ENCODE measurements at places on chromosomes 11 and 22.

- no peak for DNase-seq
These were observed 151.0 kb downstream of the MPPED1 start for GRCh38 chr22:43562843-43563242.

GRCh38 chr11:121964591-121964990 is 151.4 kb downstream of the BLID start:
- no peak for DNase-seq

- no peak for DNase-seq
These were observed 10.0 kb downstream of the RRP7A start for GRCh38 chr22:42509548-42509947.

GRCh38 chr22:49663311-49663711 is 164.4 kb downstream of the BRD1 start:
- no peak for DNase-seq

DNA sequence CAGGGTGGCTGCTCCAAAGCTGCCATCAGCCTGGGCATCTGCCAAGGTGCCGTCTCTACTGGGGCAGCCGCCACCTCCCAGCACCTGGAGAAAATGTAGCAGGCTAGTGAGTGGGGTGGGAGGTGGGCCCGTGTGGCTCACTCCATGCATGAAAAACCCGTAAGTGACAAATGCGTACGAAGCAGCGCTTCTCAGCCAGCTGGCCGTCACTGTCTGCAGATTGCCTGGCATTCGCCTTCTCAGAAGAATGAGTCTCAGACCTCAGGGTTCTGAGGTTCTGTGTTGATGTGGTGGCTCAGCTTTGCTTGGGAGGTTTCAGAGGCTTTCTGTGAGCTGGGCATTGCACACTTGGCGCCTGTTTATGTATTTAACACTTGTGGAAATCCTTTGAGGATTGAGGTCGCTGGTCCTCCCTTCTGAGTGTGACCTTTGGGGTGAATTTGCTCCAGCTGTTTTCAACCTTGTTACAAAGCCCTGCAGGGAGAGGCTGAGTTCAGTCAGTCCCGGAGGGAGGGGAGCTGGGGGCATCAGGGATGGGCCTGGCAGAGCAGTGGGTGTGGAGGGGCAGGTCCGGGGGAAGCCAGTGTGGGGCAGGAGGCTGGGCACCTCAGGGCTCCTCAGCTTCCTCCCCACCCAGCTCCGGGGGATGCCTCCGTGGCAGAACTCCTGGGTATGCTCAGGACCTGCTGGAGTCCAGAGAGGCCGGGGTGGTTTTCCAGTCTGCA is 977.0 kb downstream of the TBC1D22A start:
- DNase-seq = no peak

DNA sequence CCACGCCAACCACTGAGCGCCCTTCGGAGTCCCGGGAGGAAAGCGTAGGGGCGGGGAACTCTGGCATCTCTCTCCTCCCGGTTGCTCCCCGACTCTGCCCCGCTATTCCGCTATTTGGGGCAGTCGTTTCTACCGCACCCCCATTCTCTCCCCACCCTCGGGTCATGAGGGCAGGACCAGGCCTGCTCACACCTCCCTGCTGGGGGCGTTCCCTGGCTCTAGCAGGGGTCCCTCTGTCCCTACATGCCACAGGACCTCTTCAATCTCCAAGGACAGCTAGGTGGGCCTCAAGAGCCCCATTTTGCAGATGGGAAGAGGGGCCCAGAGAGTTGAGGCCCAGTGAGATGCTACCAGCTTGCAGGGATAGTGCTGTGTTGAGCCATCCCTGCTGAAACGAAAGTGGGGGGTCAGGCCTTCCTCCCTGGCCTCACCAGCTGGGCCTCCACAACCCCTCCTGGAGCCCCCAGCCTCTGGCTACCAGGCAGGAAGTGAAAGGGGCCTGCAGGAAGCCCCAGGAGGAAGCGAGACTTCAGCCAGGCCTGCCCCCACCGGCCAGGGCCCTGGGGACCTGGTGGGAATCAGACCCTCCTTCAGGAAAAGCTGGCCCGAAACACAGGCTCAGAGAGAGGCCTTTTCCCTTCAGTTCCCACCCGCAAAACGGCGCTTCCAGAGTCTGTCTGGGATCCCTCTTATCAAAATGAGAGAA is 5.5 kb upstream of the SHISA8 start:
- peak; percentile 24 for DNase-seq

- no peak for DNase-seq
These were observed 78.4 kb downstream of the ADAMTS15 start for GRCh38 chr11:130526846-130527245.

Measured in C1 segment of cervical spinal cord (tissue), 14 donors.